A549 treated with Mapracorat at 1 μM for 4 hours (cell line): ENCODE measurements at places on chromosomes 12 and 14. TPM values are rescaled to one million over a fixed set of nuclear protein-coding genes. Genes with fewer than 3 reads are reported as not detected.

Gene PHC1
- 9.5 to 11.5 TPM (median 10.1 TPM) in 5 replicates for total RNA-seq

Gene CRY1
- total RNA-seq: 20.6 to 26.0 TPM (median 24.0 TPM) in 5 replicates

Gene AKAP3
- 0.05 to 0.38 TPM (median 0.18 TPM) in 5 replicates for total RNA-seq

Gene KRT80
- 38.9 to 58.0 TPM (median 46.2 TPM) in 5 replicates for total RNA-seq

Gene GDF3
- not detected in 5 replicates for total RNA-seq

Gene RIMBP2
- 0.05 TPM in 1 of 5 replicates, not detected in the others for total RNA-seq

Gene CCDC177
- 0.06 to 0.07 TPM in 2 of 5 replicates, not detected in the others for total RNA-seq
